ENCODE measurements at places on chromosomes 3 and 15.

DNA sequence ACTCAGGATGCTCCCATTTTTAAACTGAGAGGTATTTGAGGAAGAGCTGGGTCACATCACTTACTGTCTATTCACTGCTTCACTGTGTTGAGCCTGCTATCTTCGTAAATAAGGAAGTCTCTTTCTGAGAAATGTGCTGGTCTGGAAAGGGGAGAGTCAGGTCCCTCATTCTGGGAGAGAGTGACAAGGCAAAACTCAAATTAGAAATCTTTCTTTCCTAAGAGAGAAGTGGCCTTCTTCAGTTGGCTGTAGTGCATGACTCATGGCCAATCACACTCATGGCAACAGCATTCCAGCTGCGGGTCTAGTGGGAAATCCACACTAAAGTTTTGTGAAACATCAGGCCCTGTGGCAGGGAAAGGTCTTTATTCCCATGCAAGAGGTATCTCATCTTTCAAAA is 11.5 kb upstream of the TIMP4 start:
- no peak for DNase-seq

- no peak for DNase-seq
Observed at GRCh38 chr3:194308601-194309449, 42.3 kb downstream of the CPN2 start.

- no peak for DNase-seq
Observed at GRCh38 chr15:29734917-29735572, 87.2 kb downstream of the TJP1 start.

GRCh38 chr3:72271216-72271615 is 486.3 kb upstream of the PROK2 start:
- no peak for DNase-seq

DNA sequence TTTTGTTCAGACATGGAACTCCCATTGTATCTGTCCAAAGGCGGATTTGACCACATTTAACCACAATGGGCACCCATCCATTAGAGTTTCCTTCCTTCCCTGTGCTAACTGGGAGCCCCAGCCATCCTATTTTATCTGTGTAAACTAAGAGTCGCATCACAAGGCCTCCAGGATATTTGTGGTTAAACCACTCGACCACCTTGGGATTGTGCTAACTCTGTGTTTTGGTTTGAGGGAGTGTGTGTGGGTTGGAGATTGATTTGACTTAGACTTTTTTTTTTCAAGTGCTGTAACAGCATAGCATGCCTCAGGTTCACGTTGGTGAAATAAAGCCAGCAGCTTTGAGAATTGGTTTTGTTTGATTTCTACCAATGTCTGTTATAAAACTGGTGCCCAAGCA is 100.4 kb upstream of the TP63 start:
- no peak for DNase-seq

GRCh38 chr3:150158943-150159625 is 188.4 kb upstream of the PFN2 start:
- no peak for DNase-seq

DNA sequence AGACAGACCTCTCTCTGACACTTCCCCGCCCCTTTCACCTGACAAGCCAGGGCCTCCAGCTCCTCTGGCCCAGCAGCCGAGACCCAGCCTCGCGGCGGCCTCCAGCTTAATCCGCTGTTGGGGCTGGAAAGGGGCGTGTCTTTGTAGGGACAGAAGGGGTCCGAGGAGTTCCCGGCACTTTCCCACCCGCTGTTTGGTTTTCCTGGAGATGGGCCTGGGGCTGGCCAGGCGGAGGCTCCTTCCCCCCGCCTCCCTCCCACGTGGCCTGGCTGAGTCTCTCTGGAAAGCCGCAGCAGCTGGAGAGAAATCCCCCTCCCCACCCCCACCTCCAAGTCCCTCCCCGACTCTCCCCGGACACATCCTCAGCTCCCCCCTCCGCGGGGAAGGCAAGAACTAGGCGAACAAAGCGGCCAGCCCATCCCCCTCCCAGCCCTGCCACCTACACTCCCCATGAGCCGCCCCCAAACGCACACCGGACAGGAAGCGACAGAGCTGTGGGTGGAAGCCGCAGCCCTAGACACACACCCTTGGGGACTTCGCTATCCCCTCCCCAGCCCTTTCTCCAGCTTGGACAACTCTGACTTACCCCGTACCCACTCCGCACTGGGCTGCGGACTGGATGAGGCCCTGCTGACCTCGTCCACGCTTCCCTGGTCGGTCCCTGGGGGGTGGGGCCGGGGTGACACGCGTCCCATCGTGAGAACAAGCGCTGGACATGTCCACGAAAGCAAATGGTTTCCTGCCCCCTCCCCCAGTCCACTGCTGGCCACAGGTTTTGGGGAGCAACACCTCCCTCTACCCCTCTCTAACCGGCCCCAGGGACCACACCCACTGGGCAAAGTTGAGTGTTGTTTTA is 1.2 kb downstream of the IGDCC4 start:
- DNase-seq, result peak; percentile 80

DNA sequence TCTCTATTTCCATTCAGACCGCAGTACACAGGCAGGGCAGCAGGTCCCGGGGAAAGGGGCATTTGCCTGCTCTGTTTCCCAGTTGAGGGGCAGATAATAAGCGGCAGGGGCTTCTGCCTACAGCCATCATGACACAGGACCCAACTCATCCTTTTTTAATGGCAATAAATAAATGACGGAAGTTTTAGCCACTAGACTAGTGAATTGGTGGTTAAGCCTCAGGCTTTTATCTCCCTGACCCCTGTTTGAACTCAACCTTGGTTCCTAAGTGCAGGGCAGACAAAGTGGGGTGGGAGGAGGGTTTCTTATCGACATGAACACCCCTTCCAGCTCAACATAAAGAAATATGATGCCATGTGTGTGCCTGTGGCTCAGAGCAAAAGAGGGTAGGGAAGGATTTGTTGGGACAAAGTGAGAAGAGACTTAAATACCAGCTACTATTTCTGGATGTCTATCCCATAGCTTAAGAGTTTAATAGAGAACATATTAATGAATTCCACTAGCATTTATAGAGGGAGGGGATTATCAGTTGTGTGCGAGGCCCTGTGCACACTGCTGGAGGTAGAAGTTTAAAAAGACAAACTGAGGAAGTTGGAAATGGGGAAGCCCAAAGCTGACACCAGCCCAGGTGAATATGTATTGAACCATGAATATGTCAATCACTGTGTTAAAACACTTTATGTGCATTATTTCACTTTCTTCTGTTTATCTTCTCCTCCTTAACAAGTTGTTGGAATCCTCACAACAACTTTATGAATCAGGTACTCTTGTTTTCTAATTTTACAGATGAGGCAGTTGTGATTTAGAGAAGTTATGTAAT is 939.4 kb downstream of the MCTP2 start:
- DNase-seq, result no peak

- no peak for DNase-seq
Observed at GRCh38 chr3:55974421-55975165, 487.5 kb upstream of the WNT5A start.

- DNase-seq, result peak; percentile 79
Observed at GRCh38 chr15:59622289-59622688, 10.7 kb downstream of the GCNT3 start.

GRCh38 chr3:165919284-165919683 is 82.1 kb upstream of the BCHE start:
- DNase-seq, result no peak

Data from GM20000 (cell line).